Stimulated activated CD4-positive, alpha-beta T cell treated with anti-CD3 and anti-CD28 coated beads, Interleukin-1b, Interleukin-23, amount 100 ng/mL, for 4 hours (primary cell): ENCODE measurements at places on chromosomes 3 and 15.

GRCh38 chr15:52789601-52790168 is 451 bp downstream of the ONECUT1 start:
- DNase-seq = no peak

GRCh38 chr3:126746395-126747177 is 42.5 kb downstream of the CHCHD6 start:
- no peak for DNase-seq

GRCh38 chr3:37675833-37676596 is 185.7 kb upstream of the CTDSPL start:
- no peak for DNase-seq

DNA sequence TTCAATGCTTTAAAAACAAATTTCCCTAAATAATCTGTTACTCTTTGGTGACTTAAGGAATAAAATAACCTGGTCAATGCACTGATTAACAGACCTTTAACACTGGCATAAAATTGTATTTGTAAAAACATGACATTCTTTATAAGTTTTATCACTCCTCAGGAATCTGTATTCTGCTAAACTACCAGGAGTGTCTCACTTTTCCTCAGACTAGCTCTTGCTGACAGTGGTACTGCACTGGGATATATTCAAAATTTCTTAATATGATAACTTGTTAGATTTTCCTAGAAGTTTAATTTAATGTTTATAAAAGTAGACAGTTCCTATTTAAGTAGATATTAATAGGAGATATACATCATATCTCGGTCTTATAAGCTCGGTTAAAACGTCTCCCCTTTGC is 363.4 kb upstream of the ARHGEF26 start:
- no peak for DNase-seq

DNA sequence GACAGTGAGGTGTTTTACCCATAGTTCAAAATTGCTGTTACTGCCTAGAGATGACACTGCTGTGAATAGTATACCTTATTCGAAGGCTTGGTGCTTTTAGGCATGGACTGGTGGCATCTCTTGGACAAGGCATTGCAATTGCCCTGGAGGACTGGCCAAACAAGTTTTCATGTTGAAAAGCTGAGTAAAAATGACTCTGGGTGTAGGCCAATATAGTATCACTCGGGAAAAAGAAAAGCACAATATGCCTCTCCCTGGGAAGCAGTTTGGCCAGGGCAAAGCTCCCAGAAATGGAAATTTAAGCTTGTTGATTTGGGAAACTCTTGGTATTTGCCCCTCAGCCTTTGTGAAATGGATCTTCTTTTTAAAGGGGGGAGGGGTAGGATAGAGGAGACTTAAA is 54.8 kb downstream of the ZNF609 start:
- DNase-seq = no peak

DNA sequence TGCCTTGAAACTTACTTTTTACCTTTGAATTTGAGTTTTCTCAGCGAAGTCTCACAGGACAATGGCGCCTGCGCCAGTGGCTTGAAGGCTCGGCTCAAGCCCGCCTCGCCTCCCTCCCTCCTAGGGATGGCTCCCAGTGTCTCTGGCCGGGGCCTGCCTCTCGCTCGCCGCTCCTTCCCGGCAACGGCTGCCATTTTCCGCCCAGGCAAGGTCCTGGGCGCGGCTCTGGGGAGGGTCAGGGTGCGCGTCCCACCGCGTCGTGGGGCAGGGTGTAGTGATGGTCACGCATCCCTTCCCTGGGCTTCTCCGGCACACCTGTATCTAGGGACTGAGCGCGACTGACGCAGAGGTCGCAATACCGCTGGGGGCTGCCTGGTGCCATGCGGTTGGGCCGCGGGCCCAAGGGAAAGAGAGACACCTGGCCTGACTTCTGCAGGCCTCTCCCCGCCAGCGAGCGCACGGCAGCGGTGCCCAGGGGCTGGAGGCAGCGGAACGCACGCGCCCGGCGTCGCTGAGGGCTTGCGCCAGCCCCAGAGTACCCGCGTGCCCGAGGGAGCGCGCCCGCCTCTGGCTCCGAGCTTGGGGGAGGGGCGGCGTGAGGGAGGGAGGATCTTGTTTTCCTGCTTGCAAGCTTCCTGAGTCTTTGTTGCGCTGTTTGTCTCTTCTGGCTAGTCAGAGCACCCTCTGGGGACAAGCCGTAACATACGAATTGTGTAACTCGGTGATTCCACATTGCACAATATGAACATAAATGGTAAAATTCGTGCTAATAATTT is 20.7 kb upstream of the FEM1B start:
- DNase-seq = peak; percentile 62

DNA sequence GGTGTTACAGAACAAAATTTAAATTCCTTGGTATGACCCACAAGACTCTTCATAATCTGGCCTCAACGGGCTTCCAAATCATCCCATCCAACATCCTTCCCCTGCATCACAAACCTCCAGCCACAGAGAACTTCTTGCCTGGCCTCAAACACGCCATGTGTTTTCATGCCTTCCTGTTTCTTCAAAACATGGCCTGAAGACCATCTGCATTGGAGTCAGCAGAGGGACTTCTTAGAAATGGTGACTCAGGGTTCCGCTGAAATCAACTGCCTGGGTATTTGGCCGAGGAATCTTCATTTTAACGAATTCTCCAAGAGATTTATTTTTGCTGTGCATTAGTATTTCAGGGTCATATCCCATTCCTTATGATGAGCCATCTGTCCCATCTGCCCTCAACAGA is 138.1 kb upstream of the RAP2B start:
- no peak for DNase-seq

DNA sequence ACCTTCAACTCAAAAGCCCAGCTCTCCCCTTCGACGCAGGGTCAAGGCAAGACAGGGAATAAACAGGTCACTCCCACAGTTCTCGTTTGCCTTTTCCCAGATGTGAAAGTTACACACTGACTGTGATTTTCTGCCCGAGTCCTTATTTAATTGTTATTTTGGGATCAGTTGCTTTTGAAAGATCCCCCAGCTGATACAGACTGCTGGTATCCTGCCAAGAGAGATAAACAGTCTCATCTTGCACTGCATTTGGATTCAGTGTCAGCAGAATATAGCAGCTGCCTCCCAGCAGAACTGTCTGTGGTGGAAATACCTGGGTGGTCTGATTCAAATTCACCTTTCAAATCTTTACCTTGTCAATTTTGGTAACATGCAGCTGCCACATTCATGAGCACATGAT is 56.0 kb upstream of the FAM3D start:
- no peak for DNase-seq

DNA sequence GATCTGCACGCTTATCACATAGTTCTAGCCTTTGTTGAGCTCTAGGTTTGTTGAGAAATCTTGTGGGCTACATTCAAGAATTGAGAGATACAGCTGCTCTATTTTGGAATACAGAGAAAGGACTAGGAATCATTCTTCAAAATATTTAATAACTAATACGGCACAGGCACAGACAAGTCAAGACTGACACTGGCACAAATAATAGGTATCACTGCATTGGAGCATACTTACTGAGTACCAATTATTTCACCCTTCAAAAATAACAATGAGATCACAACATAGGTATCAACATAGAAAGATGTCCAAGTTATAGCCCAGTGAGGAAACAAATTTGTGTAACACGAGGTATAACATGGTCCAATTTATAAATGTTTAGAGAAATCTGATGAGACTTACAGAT is 133.7 kb upstream of the TSC22D2 start:
- DNase-seq = no peak
